NCI-H446 treated with DMSO at 0.1 percent for 48 hours (cell line): ENCODE measurements at places on chromosomes 12 and 14.

- no peak for DNase-seq
Measured at GRCh38 chr14:75794615-75795038, 133.6 kb downstream of the TTLL5 start.

DNA sequence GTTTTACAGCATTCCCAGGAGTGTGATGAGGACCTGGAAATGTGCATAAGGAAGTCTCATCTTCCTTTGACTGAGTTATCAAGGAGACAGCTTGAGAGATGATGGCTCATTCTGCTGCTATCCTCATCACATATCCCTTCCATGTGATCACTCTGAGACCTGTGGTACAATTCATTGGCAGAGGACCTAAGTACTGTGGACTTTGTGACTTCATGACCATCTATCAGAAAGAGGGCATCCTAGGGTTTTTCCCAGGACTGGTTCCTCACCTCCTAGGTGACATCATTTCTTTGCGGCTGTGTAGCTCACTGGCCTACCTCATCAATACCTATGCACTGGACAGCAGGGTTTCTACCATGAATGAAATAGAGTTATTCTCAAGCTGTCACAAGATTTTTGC, 172.1 kb upstream of the PLEKHG7 start:
- no peak for DNase-seq

DNA sequence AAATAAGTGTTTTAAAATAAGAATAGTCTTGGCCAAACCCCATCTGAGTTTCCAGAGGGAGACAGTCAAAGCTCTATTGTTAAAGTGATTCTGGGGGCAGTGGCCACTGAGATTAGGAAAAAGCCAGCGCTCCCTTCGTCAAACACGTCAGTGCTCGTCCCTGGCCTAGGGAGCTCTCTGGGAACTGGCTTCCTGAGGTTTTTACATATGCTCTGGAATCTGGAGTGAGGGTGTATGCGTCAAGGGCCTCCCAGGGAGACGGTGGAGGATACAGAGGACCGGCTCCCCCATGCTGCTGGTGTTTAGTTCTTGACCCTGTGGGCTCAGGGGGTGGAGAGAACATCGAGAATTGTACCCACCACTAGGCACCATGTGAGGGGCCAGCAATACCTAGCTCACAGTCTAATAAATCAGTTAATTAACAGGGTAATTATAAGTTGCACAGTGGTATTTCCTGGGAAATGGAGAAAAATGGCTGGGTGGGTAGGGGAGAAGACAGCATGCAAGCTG, 87.0 kb downstream of the SLC25A47 start:
- DNase-seq, result no peak

DNA sequence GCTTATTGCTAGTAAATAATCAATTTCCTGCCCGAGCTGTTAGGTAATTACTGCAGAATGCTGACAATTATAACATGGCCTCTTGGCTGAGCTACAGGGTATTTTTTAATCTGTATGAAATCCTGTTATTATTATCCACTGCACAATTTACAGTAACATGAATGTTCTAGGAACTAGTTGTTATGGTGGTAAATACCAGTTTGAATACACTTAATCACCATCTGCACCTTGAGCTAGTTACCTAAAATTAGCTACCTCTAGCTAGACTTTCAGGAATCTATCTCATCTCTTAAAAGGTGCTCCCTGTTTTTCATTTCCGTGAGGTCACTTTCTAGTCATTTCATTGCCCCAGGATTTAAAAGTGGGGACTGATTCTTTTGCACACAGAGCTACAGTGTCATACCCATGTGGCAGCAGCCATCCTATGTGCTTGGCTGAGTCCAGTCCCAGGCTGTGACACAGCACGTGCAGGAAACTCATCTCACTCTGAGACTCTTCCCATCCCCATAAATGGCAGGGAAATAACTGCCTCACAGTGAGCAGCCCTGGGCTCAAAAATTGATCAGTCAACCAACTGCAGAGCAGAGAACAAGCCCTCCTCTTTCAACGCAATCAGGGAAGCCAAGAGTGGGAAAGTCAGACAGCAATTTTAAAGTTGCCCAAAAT, 37.6 kb downstream of the DCP1B start:
- DNase-seq, result no peak

- DNase-seq, result no peak
Measured at GRCh38 chr12:16299403-16299802, 21.9 kb upstream of the SLC15A5 start.

DNA sequence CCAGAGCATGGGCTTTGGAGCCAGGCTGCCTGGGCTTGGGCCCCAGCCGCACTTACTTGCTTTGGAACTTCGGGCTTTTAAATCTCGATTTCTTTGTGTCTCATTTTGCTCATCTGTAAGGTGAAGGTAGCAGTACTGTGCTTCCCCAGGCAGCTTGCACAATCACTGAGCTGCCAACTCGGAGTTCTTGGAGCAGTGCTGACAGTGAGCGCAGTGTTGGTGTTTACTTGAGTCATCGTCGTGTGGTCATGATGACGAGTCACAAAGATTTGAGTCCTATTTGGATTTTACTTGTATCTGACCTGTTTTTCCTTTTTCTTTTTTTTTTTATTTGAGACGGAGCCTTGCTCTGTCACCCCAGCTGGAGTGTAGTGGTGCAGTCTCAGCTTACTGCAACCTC, 31.3 kb upstream of the ATF1 start:
- DNase-seq, result no peak

DNA sequence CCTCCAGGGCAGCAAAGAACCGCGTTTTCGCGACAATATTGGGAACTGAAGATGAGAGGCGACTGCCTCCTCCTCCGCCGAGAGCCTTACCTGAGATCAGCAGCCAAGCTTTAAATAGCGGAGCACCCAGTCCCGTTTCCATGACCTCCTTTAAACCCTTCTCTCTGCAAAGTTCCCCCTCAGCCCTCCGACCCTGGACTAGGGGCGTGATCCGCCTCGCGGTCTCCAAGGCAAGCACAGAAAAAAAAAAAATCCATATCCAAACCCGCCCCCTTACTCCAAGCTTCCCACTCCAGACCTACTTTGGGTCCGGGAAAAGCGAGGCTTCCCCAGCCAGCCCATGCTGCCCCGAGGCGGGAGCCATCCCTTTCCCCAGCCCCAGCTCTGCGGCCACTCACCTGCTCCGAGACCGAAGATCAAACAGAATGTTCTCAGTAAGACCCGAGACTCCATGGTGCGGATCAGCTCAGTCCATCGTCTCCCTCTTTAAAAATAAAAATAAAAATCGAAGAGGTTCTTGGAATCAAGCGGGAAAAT, 630 bp downstream of the NELL2 start:
- no peak for DNase-seq

DNA sequence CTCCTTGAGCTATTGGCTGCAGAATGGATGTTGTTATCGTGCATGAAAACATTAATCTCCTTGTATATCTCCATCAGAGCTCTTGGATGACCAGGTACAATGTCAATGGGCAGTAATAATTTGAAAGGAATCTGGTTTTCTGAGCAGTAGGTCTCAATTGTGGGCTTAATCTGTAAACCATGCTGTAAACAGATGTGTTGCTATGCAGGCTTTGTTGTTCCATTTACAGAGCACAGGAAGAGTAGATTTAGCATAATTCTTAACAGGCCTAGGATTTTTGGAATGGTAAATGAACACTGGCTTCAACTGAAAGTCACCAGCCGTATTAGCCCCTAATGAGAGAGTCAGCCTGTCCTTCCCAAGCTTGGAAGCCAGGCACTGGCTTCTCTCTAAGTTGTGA, 50.4 kb downstream of the ATG14 start:
- DNase-seq, result no peak

GRCh38 chr12:94218233-94218632, 69.9 kb downstream of the PLXNC1 start:
- DNase-seq, result no peak

DNA sequence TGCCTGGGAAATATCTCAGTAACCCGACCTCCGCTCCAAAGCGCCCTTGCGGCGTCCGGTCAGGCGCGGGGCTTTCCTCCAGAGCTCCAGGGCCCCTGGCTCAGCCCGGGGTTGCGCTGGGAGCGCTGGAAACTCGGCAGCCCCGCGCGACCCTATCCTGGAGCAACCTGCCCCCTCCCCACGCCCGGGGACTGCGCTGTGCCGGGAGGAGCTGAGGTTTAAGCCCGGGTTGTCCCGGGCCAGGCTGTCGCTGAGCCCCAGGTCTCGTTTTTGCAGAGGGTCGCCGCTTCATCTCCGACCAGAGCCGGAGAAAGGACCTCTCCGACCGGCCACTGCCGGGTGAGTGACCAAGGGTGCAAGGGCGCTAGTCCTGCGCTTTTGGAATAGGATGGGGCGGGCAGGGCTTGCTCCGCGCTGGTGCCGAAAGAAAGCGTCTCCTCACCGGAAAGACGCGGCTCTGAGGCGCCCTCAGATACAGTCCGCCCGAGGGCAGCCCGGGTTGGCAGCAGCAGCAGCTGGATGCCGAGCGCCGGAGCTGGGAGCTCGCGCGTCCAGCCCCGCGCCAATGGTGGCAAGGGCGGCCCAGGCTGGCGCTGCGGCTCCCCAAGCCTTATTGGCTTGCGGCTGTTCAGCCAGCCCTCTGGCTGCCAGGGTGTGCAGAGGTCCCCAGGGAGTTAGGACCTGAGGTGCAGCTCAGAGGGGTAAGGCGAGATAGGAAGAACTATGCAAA, 1.5 kb downstream of the SPX start:
- DNase-seq, result no peak

DNA sequence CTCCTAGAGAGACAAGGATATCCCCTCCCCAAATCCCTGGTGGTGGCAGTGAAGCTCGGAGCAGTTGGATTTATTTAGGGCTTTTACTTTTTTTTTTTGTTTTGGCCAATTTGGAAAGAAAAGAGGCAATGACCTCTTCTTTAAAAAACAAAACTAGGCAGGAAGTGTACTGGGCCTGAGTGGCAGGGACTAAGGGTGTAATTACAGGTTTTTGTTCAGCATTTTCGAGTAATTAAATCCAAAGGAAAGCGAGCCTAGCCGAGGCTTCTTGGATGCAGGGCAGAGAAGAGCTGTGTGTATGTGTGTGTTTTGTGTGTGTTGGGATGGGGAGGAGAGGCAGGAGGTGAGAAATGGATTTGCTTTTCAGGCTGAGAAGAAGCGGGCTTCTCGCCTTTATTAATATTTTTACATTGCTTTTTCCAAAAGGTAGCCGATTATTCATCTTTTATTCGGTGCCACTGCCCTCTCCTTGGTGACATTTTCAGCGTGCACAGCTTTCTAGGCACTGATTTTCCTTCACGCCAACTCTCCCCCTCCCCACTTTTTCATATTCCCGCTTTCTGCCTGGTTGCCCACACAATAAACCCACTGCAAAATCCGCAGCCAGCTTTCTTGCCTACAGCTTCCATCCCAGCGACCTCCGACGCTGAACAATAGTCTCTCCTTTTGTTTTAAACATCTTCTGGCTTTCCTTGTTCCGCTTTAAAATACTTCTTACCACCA, 8.9 kb upstream of the IRF2BPL start:
- no peak for DNase-seq

DNA sequence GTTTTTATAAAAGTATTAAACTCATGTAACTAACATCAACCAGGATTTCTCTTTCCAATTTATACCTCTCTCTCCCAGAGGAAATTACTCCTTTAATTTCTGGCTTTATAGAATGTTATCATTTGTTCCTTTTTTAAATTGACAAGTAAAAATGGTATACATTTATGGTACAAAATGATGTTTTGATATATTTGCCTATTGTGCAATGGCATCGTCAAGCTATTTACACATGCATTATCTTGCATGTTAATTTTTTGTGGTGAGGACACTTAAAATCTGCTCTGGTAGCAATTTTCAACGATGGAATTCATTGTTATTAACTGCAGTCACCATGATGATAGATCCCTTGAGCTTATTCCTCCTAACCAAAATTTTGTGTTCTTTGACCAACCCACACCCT, 149.0 kb upstream of the NAV3 start:
- no peak for DNase-seq

DNA sequence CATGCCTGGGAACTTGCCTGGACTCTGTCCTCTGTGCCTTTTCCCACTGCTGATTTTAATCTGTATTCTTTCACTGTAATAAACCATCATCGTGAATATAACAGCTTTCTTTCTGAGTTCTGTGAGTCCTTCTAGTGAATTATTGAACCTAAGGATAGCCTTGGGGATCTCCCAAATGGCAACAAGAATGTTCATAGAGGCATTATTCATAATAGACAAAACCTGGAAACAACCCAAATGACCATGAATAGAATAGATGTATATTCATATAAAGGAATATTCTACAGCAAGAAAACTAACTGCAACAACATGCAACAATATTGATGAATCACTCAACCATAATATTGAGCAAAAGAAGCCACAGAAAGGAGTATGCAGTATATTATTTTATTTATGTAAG, 44.7 kb upstream of the CEP83 start:
- no peak for DNase-seq

GRCh38 chr14:88212691-88213090, 110.4 kb downstream of the KCNK10 start:
- DNase-seq, result no peak
